ENCODE measurements at places on chromosomes 3 and 15.

DNA sequence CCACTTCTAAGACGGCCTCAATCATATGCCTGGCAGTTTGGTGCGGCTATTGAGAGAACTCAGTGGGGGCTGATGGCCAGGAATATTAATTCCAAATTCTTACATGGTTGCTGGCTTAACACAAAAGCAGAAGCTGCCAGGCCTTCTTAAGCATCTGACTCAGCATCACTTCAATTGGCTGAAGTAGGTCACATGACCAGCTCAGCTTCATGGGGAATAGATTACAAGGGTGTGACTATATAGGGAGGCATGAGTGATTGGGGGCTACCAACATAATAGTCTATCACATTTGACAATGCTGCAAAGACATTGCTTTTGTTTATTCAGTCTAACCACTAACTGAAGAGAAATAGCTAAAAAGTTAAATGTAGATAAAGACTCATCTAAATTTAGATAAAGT, 101.6 kb upstream of the ANKRD28 start:
- no peak for DNase-seq

DNA sequence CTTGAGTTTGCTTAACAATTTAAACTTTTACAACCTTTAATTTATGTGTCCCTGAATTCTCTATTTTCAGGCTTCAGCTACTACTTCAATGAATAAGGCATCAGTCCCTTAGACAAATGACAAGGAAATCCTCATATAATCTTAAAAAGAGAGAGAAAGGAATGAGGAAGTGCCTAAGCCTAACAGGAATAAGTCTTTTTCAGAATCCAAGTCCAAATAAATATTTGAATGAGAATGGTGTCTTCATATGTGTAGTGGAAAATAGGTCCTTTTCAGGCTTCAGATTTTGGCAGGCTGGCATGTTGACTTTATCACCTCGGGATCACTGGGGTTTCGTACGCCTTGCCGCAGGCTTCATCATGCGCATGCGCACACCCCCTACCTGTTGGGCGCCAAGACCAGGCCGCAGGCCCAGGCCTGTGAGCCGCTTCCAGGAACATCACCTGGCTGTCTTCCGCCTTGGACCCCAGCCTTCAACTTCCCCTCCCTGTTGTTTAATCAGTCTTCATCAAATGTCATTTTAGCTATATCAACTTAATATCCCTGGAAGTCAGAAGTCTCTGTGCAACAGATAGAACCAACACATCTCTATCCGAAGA, 334.5 kb downstream of the SOX2 start:
- no peak for DNase-seq

DNA sequence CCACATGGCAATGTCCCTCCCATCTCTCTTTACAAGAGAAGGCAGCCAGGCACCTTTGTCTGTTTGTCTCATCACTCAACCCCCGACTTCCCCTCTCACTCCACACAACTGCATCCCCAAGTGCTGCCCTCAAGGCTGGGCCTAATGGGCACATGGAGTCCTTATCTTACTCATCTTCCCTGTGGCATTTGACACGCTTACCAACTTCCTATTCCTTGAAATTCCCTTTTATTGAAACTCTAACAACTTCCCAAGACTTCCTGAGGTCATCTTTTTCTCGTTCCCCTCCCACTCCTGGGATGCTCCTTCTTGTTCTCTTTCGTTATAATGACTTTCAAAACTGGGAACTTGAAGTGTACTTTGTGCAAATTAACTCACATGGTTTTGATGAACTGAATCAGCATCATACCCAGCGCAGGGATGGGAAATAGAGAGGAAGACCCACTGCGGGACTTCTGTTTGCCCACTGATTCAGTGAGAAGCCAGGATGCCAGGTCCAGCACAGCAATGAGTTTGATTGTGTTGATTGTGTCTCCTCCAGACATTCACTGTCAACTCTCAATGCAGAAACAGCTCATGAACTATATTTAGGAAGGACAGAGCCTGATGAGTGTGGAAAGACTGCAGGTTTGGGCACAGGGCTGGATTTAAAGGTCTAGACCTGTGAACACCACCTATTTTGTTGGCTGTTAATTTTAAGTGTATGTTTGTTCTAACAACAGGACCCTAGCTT, 104.7 kb upstream of the TNIK start:
- DNase-seq = no peak

- DNase-seq = no peak
Observed at GRCh38 chr3:138078096-138078495, 37.3 kb downstream of the DZIP1L start.

- DNase-seq = no peak
Observed at GRCh38 chr3:67655364-67656121, 1.1 kb upstream of the SUCLG2 start.

GRCh38 chr3:170603770-170604510, 18.1 kb upstream of the SLC7A14 start:
- DNase-seq = no peak

DNA sequence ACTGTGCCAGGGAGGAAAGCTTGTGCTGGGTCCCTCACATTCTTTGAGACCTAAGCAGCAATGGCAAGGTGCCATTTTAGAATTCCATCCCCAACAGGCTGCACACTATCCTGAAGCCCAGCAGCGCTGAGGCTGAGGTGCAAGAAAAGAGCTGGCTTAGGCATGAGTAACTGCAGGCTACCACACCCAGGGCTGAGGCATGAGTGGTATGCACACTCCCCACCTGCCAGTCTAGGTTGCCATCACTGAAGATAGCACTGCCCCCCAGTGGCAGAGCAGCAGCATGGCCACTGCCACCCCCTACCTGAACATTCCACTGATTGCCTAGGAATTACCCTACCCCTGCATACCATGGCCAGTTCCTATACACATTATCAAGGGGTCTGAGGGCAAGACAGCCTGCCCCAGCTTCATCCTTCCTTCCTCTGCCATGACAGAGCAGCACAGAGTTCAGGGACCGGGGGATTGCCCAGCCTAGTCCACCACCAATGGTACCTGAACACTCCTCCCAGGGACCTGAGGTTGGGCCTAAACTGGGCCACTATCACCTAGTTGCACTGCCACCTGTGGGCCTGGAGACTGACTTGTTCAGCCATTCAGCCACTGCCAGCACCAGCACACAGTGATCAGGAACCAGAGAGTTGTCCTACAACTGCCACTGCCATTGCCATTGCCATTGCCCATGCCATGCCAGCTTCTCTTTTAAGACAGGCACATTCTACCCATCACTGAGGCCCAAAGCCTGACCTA, 129.8 kb downstream of the SATB1 start:
- peak; percentile 30 for DNase-seq

DNA sequence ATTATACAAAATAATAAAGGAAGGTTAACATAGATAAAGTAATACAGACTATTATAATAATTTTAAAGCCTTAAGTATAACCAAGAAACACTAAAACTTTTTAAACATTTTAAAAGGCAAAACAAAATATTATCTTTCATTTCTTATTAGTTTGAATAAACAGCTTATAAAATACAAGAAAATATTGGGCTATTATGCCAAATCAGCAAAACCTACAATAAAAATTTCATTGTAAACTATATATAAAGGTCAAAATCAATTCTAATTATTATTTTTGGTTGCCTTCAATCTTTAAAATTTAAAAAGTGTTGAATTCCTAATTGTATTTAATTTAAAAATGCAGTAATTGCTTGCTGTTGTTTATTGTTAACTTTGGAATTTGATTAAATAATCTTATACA, 430.0 kb downstream of the ROBO1 start:
- no peak for DNase-seq

DNA sequence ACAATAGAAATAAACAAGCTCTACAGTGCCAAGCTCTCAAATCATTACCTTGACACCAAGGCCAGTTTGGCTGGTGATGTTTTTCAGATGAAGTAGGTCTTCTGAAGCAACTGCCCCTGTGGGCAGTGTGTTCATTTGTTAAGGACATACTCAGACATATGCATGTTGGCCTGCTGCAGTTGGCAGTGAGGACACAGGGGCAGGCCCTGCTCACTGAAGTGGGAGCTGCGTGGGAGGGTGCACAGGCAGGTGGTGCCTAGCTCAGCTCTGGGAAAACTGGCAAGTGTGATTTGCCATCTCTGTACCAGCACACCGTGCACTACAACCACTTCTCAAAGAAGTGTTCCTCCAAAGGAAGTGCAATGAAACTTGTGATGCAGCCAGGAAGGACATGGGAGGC, 28.5 kb upstream of the SNRK start:
- DNase-seq = no peak

DNA sequence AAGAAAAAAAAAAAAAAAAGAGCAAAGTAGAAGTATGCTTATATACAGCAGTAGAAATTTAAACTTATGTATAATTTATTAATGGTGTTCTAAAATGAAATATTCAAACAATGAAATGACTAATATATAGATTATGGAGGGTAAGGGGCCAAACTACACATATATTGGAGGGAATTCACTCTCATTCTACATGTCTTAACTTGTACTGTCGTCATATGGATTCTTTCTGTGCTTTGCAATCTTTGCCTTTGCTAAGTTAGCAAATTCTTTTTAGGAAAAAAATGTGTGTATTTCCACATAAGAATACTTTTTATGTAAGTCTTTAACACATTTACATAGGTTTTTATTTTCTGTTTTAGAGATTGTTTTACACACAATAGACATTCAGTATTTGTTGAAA, 118.9 kb upstream of the MBNL1 start:
- no peak for DNase-seq

- DNase-seq = peak; percentile 52
Observed at GRCh38 chr3:27758083-27758482, 36.0 kb upstream of the EOMES start.

DNA sequence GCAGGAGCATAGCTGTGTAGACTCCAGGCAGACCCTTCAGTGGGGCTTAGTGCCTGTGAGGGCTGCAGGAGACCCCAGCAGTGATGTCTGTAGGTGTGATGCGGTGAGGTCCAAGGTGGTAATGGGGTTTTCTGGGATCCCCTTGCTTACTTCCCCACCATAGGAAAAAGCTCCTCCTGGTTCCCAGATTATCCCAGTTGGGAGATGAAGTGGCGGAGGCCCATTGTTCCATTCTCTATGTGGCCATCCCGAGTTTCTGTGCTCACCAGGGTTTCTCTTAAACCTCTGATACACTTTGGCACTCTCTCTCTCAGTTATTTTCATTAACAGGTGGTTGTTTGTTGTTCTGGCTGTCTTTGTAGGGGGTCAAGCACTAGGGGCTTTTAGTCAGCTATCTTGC, 146.7 kb upstream of the IGF1R start:
- no peak for DNase-seq

DNA sequence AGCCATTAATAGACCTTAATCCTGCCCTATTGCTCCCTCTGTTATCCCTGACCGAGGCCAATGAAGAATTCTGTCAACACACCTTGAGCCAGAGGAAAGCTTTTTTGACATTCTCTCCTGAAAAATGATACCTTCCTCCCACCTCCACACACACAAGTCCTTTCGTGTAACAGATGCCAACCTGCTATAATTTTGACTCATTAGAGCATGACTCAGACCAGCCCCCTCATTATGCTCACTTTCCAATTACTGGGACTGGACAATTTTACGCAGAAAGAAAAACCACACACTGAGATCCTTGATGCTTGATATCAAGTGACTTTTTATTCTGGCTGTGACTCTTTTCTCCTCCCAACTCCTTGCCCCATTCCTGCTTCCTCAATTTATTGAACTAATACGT, 50.9 kb downstream of the LSAMP start:
- no peak for DNase-seq

DNA sequence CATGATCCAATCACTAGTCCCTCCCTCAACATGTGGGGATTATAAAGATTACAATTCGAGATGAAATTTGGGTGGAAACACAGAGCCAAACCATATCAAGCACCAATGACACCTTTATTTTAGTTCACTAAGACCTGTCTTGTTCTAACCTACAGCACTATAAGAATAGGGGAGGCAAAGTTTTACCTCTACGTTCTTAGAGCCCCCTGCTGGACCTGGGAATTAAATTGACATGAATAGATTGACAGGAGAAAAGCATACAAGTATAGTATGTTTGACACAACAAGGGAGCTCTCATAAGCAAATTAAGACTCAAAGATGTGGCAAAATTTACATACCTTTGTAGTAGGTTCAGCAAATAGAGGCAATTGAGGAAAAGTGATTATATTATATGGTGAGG, 974.4 kb upstream of the ALCAM start:
- DNase-seq = no peak

GRCh38 chr3:16122155-16122554, 52.3 kb upstream of the GALNT15 start:
- no peak for DNase-seq

- DNase-seq = peak; percentile 7
Observed at GRCh38 chr3:173529062-173529711, 131.6 kb downstream of the NLGN1 start.

- DNase-seq = no peak
Observed at GRCh38 chr3:51539291-51539941, 897 bp downstream of the RAD54L2 start.

DNA sequence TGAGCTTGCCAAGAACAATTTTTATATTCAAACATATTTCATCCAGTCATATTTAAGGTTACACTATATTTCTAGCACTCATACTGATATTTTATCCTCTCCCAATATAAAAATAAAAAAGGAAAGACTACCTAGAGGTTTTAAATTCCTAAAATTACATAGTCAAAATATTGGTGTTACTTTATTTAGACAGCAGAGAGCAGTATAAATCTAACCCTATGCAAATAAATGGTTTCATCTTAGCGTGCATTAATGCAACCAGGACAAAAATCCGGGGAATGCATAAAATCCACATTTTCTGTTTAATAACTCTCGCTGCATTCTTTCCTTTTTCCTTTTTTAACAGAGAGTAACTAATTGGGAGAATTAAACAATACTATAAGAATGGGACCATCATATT, 1447.4 kb upstream of the ALCAM start:
- DNase-seq = no peak

Data from Panc1 (cell line).